ENCODE measurements at places on chromosomes 3 and 15.

- DNase-seq: no peak
These were observed 5.6 kb downstream of the ZBED2 start for GRCh38 chr3:111589303-111590142.

GRCh38 chr3:161395115-161396012, 24.0 kb upstream of the SPTSSB start:
- DNase-seq: no peak

- DNase-seq: no peak
These were observed 12.6 kb downstream of the PLCL2 start for GRCh38 chr3:16897254-16897926.

- no peak for DNase-seq
These were observed 3.6 kb upstream of the IGDCC4 start for GRCh38 chr15:65426216-65426853.

- DNase-seq: no peak
These were observed 25.3 kb downstream of the ARL14 start for GRCh38 chr3:160702290-160702689.

- DNase-seq: no peak
These were observed 23.6 kb upstream of the CAV3 start for GRCh38 chr3:8709801-8710507.

DNA sequence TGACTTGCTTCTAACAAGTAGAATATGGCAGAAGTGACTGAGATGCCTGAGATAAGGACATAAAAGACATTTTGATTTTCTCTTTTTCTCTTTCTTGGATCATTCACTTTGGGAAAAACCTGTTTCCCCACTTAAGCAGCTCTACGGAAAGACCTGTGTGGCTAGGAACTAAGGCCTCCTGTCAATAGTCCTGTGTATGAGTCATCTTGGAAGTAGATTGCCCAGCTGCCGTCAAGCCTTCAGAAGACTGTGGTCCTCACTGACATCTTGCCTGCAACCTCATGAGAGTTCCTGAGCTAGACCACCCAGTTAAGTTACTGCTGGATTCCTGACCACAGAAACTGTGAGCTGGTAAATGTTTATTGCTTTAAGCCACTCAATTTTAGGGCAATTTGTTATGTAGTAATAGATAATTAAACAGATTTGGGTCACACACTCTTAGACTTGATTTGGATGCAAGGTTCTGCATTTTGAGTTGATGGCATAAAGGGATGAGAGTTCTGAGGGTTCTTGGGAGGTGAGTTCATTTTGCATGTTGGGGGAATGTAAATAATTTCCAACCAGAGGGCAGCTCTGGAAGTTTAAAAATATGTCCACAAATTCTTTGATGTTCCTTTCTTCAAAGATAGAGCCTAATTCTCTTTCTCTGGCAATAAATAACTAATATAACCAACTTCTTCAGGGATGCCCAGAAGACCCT, 229.2 kb downstream of the SQOR start:
- no peak for DNase-seq

DNA sequence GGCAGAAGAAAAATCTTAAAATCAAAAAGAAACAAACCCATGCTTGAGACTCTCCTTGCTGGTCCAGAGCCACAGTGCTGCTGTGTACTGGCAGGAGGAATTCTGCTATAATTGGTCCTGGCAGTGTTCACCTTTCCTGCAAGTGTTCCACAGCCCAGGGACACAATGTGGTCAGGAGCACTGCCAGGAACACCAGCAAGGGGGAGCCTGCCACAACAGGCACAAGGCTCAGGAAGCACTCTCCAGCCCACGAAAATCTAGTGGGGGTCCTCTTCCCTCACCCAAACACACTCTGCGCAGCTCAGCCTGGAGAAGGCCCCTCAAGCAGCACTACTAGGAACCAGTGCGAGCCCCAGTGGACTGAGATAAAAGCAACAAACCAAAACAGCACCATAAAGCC, 92.9 kb downstream of the UBE3A start:
- peak; percentile 45 for DNase-seq

DNA sequence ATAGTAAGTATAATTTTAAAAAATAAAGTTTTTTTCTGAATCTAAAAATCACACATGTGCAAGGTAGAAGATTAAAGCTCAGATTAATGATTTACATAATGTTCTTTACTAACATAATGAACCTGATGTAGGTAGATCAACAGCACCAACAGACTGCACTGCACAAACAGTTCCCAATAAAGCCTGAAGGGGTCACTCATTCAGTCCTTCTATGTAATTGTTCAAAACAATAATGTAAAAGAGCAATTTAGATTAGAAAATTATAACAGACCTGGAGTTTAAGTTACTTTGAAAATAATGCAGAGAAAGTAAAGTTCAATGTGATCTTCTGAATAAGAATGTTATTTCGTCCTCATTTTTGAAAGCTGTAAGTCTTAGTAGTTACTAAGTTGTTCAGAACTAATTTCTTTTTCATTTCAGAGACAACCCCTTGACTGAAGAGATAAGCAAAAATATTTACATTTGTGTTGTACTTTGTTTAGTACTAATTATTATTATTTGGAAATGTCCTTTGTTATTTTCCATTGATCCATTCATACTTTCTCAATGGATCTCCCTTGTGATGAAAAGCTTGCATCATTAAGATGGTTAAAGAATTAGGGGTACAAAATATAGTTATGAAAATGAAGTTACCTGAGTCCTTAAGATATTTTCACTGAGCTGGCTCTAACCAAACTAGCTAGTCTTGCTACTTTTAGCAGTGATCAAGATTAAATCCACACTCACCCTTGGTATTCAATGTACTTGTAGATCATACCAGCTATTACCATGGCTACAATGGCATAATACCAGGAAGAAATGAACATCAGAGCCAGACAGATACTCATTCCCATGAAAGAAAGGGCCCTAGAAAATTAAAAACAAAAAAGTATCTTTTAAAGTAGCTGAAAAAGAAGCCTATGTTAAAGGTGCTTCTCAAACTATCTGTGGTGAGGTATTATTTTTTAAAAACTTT, 16.8 kb downstream of the EMC4 start:
- no peak for DNase-seq

- no peak for DNase-seq
These were observed 92.2 kb upstream of the ALCAM start for GRCh38 chr3:105274536-105274935.

DNA sequence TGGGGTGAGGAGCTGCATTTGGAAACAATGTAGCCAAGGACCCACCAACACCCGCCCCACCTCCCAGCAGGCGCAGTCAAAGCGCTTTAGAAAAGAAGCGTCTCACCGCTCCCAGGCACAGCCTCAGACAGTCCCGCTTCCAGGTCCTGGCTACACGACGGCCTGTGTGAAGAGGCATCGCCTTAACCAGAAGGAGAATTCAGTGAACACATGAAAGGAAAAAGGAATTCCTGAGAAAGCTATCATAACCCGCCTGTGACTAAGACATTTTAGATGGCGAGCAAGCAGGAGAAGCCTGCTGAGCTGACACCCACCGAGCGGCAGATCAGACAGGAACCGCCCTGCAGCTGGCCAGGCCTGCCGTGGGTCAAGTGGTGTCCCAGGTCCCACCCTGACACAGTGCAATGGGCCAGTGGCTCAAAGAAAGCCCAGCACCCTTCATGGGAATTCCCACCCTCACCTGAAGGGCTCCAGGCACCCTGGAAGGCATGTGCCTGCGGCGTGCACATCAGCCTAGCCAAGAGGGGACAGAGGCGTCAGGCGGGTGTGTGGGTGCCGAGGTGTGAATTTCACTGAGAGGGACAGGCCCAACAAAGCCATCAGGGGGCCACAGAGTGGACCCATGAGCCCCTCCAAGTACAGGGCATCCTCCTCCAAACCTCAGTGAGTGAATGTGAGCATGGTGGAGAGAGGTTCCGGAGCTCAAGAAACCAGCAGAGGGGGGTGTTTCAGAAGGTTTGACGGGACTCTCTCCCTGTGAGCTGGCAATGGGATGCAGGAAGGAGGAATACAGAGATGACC, 144.8 kb downstream of the NSMCE3 start:
- no peak for DNase-seq

DNA sequence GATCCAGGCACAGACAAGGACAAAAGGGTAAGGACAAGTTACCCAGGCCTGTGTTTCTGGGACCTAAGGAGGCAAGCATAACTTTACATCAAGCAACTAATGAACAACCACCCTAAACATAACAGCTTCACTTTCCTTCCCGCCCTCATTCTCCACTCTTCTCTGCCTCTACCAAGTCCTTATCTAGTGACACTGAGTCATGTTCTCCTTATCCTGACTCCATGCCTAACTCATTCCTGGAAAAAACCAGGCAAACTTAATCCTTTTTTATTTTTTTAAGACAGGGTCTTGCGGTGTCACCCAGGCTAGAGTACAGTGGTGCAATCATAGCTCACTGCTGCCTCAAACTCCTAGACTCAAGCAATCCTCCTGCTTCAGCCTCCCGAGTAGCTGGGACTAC, 44.5 kb downstream of the TMEM44 start:
- DNase-seq: no peak

- no peak for DNase-seq
These were observed 1035.4 kb downstream of the TUSC7 start for GRCh38 chr3:117744935-117745334.

- no peak for DNase-seq
These were observed 56.9 kb downstream of the CADPS start for GRCh38 chr3:62818347-62818746.

DNA sequence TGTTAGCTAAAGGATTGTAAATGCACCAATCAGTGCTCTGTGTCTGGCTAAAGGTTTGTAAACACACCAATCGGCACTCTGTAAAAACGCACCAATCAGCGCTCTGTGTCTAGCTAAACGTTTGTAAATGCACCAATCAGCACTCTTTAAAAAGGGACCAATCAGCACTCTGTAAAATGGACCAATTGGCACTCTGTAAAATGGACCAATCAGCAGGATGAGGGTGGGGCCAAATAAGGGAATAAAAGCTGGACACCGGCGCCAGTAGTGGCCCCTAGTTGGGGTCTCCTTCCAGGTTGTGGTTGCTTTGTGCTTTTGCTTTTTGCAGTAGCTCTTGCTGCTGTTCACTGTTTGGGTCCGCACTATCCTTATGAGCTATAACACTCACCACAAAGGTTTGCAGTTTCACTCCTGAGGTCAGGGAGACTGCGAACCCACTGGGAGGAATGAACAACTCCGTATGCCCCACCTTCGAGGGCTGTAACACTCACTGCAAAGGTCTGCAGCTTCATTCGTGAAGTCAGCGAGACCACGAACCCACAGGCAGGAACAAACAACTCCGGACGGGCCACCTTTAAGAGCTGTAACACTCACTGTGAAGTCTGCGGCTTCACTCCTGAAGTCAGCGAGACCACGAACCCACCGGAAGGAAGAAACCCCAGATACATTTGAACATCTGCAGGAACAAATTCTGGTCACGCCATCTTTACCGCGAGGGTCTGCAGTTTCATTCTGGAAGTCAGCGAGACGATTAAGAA, 1.1 kb upstream of the SUCLG2 start:
- DNase-seq: no peak

DNA sequence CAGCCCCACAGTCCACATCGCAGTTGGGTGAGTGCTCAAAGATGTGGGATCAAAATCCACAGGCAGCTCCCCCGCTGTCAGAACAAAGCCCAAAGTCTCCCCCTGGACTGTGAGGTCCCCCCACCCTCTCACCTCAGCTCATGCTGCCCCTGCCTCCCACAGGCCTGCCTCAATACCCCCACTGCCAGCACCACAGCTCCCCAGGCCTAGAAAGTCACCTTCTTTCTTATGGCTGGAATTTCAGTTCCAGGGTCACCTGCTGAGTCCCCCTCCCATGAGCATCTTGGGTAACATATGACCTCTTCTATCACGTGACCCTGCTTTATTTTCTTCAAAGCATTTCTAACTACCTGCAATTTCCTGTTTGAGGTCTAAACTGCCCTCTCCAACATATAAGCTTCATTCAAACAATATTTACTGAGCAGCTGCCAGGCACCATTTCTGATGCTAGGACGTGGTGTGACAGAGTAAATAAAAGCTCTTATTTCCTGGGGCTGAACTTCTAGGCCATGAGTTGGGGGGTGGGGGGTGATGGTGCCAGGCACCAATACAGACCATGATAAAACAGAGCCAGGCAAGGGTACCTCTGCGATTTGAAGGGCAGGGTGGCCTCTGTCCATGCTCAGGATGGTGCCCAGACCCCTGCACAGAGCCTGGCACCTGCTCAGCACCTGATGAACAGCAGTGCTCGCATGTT, 2.4 kb upstream of the TMEM89 start:
- no peak for DNase-seq

DNA sequence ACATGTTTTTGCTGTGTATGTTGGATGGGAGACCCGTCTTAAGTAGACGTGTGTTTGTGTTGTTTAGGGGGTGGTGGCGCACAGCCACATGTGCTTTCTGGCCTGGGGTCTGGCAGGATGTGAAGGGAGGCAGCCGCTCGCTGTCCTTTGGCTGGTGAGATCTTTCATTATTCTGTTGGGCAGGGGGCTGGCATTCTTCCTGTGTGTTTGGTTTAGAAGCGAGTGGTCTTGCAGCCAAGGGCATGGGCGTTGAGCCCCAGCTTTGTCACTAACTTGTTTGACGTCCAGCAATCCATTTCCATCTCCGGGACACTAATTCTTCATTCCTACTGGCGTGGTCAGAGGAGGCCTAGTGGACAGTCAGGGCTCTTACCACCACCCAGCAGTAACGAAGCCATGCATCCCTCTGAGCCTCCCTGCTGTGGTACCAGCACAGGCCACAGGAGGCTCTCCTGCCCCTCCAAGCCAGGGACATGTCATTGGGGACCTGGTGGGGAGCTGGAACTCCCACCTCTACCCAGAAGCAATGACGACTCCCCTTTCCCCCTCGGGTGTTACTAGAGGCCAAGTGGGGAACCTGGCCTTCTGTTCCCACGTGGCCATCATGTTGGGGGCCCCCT, 10.7 kb downstream of the THSD4 start:
- DNase-seq: no peak

Data from amygdala (tissue), 56 donors.